ENCODE measurements at places on chromosomes 1 and 21.
A peak's percentile ranks its signal among the peaks of the same experiment; 100 is the strongest.

DNA sequence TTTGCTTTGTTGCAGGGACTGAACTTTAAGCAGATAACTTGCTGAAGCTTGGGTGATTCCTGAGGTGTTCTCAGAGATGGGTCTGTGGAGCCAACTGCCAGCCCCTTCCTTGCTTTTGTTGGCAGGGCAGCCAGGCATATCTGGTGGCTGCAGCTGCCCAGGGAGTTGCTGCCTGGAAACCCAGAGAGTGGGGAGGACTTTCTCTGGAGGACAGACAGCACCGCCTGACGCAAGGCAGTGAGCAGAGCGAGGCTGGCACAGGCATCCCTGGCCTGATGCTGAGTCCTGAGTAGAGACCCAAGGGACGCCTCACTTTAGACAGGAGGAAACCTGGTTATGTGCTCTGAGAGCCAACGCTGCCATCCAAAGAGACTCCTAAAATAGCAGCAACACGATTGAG, 9.8 kb upstream of the OLFML2B start:
- DNase-seq, result peak; percentile 32

DNA sequence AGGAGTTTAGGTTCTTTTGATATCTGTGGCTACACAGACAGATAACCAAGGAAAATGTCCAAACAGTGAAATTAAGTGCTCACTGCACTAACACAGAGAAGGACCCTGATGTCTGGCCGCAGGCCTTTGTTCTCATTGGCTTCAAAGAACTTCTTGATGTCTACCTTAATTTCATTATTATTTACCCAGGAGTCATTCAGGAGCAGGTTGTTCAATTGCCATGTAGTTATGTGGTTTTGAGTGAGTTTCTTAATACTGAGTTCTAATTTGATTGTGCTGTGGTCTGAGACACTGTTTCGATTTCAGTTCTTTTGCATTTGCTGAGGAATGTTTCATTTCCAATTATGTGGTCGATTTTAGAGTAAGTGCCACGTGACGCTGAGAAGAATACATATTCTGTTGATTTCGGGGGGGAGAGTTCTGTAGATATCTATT, 15.2 kb upstream of the LGALS8 start:
- DNase-seq, result no peak

DNA sequence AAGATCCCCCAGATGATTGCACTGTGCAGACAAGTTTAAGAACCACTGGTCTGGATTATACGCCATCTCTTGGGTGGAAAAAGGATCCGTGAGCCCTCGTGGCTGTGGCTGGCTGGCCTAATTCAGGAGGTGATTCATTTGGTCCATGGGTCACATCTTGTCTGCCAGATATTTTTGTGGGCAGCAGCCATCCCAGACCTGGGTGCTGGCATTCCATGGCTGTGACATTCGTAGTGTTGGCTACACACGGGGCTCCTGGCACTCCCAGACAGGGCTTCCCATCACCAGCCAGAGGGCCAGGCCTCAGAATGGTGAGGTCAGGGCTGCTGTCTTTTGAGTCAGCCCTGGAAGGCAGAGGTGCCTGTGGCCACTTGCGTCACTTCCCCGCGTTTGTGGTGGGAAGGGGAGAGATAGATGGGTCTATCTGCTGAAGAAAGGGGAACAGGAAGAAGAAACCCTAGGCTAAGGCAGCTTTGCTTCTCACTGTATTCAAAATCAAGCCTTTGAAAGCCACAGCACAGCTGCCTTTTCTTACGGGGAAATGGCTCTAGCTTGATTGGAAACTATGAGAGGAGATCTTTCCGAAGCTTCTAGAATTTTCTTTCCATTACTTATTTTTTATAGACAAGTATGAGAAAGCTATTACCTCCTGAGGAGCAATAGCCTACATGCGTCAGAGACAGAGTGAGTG, 32.4 kb downstream of the EIF2D start:
- peak; percentile 69 for DNase-seq

- DNase-seq, result no peak
Measured at GRCh38 chr1:25091658-25092057, 140.6 kb downstream of the SYF2 start.

DNA sequence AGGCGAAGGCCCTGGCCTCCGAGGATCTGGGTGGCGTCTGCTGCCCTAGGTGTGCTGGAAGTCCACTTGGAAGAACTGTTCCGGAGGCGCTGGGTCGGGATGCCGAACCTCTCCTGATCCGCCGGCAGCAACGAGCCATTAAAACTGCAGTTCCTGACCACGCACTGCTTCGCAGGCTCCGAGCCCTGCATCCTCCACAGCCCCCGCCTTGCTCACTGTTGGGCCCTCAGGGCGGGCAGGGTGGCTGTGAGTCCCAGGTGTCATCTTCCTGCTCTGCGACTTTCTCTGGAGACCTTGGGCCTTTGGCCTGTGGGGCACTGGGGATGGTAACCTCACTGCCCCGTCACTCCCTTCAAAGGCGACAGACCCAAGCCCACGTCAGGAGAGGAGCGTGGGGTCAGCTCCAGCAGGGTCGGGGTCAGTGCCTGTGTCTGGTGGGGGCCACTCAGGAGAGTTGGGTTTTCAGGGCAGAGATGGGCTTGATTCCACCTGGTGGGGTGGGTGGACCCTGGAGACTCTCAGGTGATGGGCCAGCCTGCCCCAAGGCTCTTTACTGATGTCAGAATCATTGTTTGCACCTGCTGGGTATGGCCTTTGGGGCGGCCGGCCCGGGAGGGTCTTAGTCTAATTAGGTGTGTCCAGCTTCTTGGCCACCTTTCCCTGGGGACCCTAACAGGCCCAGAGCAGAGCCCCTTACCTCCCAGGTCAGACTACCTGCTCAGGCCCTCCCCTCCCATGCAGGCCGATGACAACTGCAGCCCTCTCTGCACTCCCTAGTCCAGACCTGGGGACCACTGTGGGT, 3.1 kb downstream of the PRXL2B start:
- no peak for DNase-seq
